Fibroblast of lung (primary cell): ENCODE measurements at places on chromosomes 5 and 9. TPM values are rescaled to one million over a fixed set of nuclear protein-coding genes. Genes with fewer than 3 reads are reported as not detected.

DNA sequence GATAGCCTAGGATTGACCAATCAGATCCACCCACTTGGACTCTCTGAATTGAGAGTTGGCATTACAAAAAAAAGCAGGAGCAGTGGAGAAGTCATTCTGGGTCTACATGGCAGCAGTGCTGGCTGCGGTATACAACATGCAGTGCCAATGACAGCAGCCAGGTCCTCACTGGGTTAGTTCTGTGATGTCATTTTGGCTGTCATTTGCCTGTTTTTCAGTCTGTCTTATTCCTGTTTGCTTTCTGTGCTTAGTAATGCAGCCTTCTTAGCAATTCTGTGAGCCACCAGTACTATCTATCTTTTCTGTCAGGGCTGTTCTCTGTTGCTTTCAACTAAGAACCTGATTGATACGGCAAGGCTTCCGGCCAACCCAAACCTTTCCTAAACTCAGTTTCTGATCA is 471.8 kb downstream of the BNC2 start:
- H3K27ac ChIP-seq, result no peak overlapping the region
- no peaks in the 10 kb centered on the region for H3K36me3 ChIP-seq
- H3K4me3 ChIP-seq, result no peak overlapping the region
- no peaks in the 10 kb centered on the region for H3K27me3 ChIP-seq

DNA sequence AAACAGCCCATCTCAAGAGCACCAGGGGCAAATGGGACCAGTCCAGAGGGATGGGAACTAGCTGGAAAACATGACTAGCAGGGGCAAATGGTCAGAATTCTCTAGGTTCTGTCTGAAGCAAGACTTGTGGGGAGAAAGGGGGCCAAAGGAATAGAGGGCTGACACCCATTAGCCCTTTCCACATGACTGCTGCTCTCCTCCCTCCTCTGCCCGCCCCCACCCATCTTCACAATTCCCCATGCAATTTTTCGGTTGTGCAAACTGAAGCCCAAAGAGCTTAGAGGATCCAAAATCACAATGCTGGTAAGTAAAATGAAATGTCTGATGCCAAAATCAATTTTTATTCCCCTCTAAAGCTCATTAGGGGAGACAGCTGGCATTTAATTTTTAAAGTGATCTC is 207.1 kb downstream of the DCP2 start:
- no peaks in the 10 kb centered on the region for H3K27me3 ChIP-seq
- H3K36me3 ChIP-seq, result no peaks in the 10 kb centered on the region
- H3K27ac ChIP-seq, result no peak overlapping the region
- no peak for DNase-seq

GRCh38 chr9:134344068-134344799 is 18.0 kb downstream of the RXRA start:
- H3K27me3 ChIP-seq, result no peaks in the 10 kb centered on the region
- no peak overlapping the region for H3K27ac ChIP-seq
- H3K4me3 ChIP-seq, result no peak overlapping the region
- no peaks in the 10 kb centered on the region for H3K4me1 ChIP-seq
- H3K36me3 ChIP-seq, result no peaks in the 10 kb centered on the region

DNA sequence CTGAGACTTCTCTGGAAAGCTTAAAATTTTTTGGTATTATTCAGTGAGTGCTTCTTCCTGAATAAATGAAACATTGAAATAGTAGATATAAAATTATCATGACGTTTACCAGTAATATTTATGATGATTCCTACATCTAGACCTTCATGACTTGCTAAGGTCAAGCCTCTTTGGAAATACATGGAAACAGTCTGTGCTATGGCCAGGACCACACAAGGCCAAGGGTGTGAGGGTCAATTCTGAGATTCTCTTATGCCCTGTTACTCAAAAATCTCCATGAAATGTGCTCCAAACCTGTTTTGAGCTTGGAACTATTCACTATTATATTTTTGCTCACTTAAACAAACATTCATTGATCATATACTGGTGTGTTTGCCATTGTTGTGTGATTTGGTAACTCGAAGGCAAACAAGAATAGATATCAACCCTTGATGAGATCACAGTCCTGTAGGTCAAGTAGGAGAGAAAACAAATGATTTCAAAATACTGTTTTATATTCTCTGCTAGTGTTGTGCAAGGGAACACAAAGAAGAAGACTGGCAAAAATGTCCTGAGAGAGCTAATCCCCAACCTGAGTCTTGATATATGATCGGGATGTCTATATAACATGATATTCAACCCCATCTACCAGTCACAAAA is 1254.9 kb upstream of the DMAC1 start:
- DNase-seq, result no peak
- no peaks in the 10 kb centered on the region for H3K27me3 ChIP-seq
- no peaks in the 10 kb centered on the region for H3K4me1 ChIP-seq
- no peak overlapping the region for H3K27ac ChIP-seq
- no peak overlapping the region for H3K4me3 ChIP-seq

DNA sequence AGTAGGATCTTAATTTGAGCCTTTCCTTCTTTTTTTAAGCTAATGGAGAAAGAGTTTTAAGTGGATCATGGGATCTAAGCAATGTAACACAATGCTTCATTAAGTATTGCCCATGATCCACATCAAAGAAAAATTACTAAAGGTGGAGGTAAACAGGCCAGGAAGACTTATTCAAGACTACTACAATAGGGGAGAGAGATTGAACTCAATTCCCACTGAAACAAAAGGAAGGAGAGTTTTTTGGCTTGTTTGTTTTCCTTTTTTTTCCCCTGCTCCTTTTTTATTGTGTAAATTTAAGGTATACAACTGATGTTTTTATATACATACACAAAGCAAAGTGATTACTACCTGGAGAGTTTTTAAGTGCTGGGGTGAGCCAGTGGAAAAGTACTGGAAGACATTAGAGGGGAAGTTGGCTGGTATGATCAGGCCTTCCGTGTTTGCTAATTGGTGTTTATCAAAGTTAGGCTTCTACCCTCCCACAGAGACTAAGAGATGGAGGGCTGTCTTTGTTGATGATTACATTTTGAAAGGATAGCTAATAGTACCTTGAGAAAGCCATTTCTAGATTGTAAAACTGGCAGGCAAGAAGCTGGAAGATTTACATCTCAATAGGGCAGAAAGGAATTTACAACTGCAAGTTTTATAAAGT is 262.7 kb downstream of the CHSY3 start:
- H3K36me3 ChIP-seq, result no peaks in the 10 kb centered on the region
- DNase-seq, result no peak
- H3K27ac ChIP-seq, result no peak overlapping the region
- no peak overlapping the region for H3K4me3 ChIP-seq

GRCh38 chr5:92951746-92952145 is 629.3 kb downstream of the NR2F1-AS1 start:
- H3K27ac ChIP-seq, result no peak overlapping the region
- no peaks in the 10 kb centered on the region for H3K4me1 ChIP-seq
- no peaks in the 10 kb centered on the region for H3K36me3 ChIP-seq

DNA sequence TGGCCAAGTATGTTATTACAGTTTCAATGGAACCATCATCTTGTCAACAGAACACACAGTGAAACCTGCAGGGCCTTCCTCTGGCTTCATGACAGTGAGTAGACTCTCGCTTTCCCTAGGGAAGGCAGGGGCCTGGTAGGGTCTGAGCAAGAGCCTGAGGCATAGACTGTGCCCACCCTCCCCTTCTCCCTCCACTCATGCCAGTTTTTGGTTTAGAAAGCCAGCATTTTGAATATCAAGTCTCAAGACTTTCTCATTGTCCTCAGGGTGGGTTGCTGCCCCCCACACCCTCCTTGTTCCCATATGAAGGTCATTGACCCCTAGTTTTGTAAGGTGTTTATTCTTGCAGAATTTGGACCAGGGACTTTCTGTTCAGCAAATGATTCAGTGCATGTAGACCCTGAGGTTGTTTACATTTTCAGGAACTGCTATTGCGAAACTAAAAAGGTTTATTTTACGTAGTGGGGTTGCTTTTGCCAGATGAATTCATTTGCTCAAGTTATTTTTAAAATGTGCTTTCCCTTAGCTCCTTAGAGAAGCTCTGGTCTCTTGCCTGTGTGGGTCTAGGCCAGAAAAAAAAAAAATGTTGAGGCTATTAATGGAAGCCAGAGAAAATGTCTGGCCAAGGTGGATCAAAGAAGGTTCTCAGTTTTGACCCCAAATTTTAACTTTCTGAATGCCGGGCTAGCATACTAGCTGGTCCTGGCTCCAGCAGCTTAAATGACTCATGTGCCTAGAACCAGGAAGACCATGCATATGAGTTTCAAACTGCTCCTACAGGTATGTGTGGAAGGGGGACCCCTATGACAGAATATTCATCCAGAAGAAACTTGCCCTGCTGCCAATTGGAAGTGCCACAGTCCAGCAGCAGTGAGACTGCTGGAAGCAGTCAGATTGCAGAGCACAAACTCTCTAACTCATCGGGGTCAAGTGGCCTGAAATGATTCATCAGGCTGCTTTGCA is 10.1 kb upstream of the MOB3B start:
- peak; percentile 91 for DNase-seq
- peak overlapping the region; percentile 9 for H3K4me3 ChIP-seq
- no peaks in the 10 kb centered on the region for H3K36me3 ChIP-seq
- no peaks in the 10 kb centered on the region for H3K27me3 ChIP-seq
- peak overlapping the region; percentile 39 for H3K27ac ChIP-seq

DNA sequence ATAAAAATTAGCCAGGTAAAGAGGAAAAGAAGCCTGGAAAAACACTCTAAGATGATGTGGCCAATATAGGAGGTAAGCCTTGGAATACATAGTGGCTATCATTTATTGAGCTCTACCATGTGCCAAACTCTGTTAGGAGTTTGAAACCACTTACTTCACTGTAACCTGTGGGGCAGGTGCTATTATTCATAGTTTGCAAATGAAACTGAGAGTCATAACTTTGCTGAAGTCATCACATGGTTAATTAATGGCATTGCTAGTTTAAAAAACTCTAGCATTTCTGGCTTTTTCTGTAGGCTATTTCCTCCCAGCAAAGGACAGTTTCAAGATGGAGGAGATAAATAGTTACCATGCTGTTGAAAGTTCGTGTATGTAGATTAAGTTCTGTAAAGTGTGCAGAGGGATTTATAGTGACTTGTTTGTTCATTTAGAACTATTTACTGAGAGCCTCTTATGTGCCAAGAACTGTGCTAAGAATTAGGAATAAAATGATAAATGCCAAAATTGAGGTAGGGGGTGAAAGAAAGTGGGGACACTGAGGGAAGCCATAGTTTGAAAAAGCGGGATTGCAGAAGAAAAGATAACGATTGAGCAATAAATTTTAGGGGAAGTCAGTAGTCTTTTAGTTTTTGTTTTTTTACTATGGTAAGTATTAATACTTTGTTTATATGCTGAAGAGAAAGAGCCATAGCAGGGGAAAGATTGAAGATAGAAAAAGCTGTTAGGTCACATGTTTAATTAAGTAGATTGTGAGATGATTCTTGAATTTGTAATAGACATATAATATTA is 57.2 kb downstream of the WDR70 start:
- no peaks in the 10 kb centered on the region for H3K27me3 ChIP-seq
- no peaks in the 10 kb centered on the region for H3K36me3 ChIP-seq
- H3K4me1 ChIP-seq, result peaks cover 4% of the 10 kb centered on the region
- H3K4me3 ChIP-seq, result no peak overlapping the region

- H3K4me3 ChIP-seq, result no peak overlapping the region
- H3K27ac ChIP-seq, result no peak overlapping the region
- H3K36me3 ChIP-seq, result no peaks in the 10 kb centered on the region
- H3K4me1 ChIP-seq, result no peaks in the 10 kb centered on the region
- no peak for DNase-seq
These were observed 242.6 kb upstream of the MVB12B start for GRCh38 chr9:126084008-126084407.

GRCh38 chr5:107268241-107268640 is 402.5 kb downstream of the EFNA5 start:
- H3K27ac ChIP-seq, result no peak overlapping the region
- no peak overlapping the region for H3K4me3 ChIP-seq
- no peaks in the 10 kb centered on the region for H3K4me1 ChIP-seq
- no peaks in the 10 kb centered on the region for H3K27me3 ChIP-seq

DNA sequence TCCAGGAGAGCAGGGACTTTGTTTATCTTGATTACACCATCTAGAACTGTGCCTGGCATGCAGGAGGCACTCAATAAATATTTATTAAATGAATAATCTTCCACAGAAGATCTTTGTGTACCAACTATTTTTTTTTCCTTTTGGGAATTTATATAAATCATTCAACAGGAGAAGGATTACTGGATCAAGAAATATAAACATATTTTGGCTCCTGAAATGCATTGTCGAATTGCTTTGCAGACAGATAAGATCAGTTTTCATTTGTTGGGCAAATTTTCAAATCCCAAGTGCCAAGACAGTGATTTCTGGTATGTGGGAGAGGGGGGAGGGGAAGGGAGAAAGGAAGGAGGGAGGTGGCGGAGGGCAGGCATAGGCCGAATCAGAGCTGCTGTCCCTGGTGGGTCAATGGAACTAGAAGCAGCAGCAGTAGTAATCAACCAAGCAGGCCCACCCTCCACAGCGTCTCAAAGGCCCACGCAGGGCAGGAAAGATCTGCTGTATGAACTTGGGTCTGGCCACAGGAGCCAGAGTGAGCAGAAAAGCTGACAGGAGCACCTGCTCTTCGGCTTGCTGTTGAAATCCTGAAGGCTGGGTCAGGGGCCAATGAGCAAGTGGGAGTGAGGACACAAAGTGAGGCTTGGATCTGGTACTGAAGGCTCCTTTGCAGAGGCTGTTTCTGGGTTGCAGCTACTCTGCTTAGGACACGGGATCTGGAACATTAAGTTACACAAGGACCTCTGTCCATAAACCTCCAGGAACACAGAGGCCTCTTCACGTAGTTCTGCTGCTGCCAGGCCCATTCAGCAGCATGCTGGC is 15.8 kb upstream of the TRAF1 start:
- DNase-seq, result no peak
- no peak overlapping the region for H3K27ac ChIP-seq
- no peaks in the 10 kb centered on the region for H3K36me3 ChIP-seq

DNA sequence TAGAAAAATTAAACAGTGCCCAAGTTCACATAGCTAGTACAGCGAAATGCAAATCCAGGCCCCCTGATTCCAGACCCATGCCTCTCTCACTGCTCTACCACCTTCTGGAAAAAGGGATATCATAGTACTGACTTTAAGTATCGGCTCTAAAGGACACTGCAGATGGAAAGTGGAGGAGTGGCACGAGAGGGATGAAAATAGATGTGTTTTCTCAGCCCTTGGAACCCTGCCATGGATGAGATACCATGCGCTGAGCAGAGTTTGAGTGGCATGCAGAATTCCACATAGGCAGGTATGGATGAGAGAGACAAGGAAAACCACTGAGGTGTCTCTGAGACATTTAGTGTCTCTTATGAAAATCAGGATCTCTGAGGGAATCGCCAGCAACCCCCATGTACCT is 18.8 kb downstream of the CKMT2 start:
- H3K36me3 ChIP-seq, result no peaks in the 10 kb centered on the region
- no peak overlapping the region for H3K4me3 ChIP-seq
- no peak for DNase-seq
- no peaks in the 10 kb centered on the region for H3K4me1 ChIP-seq
- no peaks in the 10 kb centered on the region for H3K27me3 ChIP-seq
- no peak overlapping the region for H3K27ac ChIP-seq

- no peak for DNase-seq
- H3K36me3 ChIP-seq, result no peaks in the 10 kb centered on the region
- no peak overlapping the region for H3K4me3 ChIP-seq
- no peak overlapping the region for H3K27ac ChIP-seq
These were observed 180.7 kb upstream of the RAI14 start for GRCh38 chr5:34475249-34475966.

The AQP3 gene
- total RNA-seq, result 9.0 and 16.2 TPM in 2 replicates

The CDO1 gene
- 4.6 and 6.9 TPM in 2 replicates for total RNA-seq
